ENCODE measurements at places on chromosomes 5 and 9. TPM values are rescaled to one million over a fixed set of nuclear protein-coding genes. Genes with fewer than 3 reads are reported as not detected.

The SEMA4D gene
- 0.09 TPM for total RNA-seq

The MYOZ3 gene
- 0.14 TPM for total RNA-seq

The ENHO gene
- not detected for total RNA-seq

The IFNA7 gene
- not detected for total RNA-seq

The CNTFR gene
- under 0.01 TPM for total RNA-seq

The BSPRY gene
- not detected for total RNA-seq

The PCDHGA1 gene
- 1.1 TPM for total RNA-seq

The LCN12 gene
- total RNA-seq, result 0.28 TPM

The SH3PXD2B gene
- 27.2 TPM for total RNA-seq

The CEMIP2 gene
- total RNA-seq, result 65.6 TPM
